ENCODE measurements at places on chromosomes 3 and 15. TPM values are rescaled to one million over a fixed set of nuclear protein-coding genes. Genes with fewer than 3 reads are reported as not detected.

DNA sequence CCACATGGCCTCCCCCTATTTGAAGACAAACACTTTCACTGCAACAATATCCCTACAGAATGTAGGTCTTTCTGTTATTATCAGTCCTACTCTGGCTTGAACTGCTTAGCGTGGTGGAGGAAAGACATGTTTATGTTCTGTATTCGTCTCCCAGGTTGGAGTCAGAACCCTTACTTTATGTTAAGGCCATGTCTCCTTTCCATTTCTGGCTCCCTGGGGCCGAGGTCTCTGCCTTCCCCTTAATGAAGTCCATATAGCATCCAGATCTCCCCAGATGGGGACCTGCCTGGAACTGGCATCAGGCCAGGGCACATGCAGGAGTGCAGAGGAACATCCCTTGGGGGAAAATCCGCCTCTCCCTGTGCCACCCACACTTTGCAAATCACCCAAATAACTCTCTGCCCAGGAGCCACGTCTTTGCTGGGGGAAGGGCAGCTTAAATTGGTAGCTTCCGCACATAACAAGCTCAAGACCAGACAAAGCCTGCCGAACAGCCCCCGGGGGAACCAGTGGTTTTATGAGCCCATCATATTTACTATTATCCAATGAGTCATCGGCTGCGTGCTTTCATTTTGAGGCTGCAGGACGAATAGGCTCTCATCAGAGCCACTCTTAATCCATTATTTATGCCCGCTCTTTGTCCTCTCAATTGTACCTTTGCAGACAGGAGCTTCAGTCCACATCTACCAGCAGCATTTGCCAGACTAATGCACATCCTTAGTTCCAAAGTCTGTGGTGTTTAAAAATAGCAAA lies 237.0 kb downstream of the UACA start:
- H3K4me3 ChIP-seq = no peak overlapping the region
- H3K27ac ChIP-seq = no peak overlapping the region
- peak; percentile 33 for DNase-seq
- peaks cover 7% of the 10 kb centered on the region for H3K4me1 ChIP-seq
- H3K27me3 ChIP-seq = no peaks in the 10 kb centered on the region
- H3K36me3 ChIP-seq = no peaks in the 10 kb centered on the region

DNA sequence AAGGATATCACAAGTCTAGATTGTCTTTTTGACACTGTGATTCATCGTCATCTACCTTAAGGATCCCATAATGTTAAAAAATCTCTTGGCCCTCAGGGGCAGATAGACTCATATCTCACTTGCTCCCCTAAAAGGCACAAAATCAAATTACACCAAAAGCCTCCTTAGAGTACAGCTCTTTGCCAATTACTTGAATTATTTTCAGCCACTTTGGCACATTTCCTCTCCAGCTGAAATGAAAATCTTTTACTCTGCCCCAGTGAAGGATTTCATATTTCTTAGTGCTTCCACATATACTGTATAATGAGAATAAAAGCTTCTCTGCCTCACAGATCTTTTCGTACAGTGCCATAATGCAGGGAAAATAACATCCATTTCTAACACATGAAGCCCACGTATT lies 190.7 kb upstream of the GBE1 start:
- no peak for DNase-seq
- no peaks in the 10 kb centered on the region for H3K4me1 ChIP-seq
- no peak overlapping the region for H3K27ac ChIP-seq
- H3K4me3 ChIP-seq = no peak overlapping the region

POLQ gene
- 1.1 TPM for total RNA-seq

MASP1 gene
- total RNA-seq = 8.7 TPM

CPEB1 gene
- total RNA-seq = 3.7 TPM
